ENCODE measurements at places on chromosomes 6 and 20.

DNA sequence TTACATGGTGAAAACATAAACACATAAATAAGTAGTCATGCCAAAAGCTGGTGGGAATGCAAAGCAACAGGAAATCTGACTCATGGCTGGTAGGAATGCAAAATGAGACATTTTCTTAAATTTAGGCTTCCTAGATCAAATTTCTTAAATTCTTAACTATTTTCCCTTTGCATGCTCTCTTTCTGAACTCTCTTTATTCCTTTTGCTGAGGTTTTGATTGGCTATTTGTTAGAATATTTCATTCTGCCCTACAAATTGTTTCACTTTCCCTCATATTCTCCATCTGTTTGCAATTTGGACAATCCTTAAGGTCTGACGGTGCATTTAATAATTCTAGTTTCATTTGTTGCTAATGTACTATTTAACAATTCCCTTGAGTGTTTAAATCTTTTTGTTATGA lies 437.5 kb upstream of the RGS17 start:
- no peak for DNase-seq

- no peak for DNase-seq
Measured at GRCh38 chr20:29873946-29874345, 1383.5 kb upstream of the DEFB115 start.

- no peak for DNase-seq
Measured at GRCh38 chr20:46894579-46894958, at the start of gene EYA2. TSS of gene EYA2 (plus strand) at chr20:46894843. CDS start at chr20:46990011, 95,168 bp downstream.

DNA sequence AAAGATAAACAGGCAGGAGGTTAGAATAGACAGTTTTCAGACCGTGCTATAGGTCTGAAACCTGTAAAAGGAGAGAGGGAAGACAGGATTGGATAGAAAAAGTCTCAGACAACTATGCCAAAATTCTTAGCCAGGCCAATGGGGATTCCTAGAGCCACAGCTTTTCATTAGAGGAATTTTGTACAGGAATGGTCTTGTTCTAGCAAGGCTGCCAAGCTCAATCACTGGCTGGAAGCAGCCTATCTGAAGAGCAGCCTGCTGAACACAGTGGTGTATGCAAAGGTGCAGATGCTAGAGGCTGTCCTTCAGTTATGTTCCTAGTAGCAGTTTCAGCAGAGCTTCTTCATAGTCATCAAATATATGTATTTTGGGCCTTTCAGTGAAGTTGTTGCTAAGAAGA lies 313.1 kb downstream of the GRIK2 start:
- no peak for DNase-seq

GRCh38 chr6:169162249-169162648 lies 91.4 kb downstream of the THBS2 start:
- DNase-seq: no peak

DNA sequence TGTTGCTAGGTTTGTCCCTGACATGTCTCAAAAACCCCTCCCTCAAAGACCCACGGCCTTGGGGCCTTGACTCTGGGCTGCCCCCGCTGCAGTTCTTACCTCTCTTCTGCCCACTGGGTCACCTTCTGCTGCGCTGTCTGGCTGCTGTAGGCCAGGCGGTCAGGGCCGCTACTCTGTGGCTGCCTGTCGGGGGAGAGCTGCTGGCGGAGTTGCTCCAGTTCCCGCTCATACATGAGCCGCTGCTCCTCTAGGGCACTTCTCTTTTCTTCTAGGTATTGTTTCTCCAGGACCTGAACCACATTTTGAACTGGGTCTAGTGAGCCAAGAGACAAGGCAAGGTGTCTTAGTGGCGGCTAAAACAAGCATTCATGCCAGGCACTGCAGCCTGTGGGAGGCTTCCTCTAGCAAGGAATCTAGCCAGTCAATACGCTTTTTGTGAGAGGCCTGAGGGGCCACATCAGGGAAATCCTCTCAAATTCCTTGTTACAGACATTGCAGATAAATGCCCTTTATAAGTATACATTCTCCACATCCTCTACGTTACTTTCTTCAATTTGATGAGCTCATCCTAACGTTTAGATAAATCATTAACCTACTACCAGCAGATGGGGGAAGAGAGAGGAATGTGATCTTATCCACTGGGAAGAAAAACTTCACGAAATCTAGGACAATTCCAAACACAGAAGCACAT lies 110.3 kb upstream of the NUP153 start:
- no peak for DNase-seq

DNA sequence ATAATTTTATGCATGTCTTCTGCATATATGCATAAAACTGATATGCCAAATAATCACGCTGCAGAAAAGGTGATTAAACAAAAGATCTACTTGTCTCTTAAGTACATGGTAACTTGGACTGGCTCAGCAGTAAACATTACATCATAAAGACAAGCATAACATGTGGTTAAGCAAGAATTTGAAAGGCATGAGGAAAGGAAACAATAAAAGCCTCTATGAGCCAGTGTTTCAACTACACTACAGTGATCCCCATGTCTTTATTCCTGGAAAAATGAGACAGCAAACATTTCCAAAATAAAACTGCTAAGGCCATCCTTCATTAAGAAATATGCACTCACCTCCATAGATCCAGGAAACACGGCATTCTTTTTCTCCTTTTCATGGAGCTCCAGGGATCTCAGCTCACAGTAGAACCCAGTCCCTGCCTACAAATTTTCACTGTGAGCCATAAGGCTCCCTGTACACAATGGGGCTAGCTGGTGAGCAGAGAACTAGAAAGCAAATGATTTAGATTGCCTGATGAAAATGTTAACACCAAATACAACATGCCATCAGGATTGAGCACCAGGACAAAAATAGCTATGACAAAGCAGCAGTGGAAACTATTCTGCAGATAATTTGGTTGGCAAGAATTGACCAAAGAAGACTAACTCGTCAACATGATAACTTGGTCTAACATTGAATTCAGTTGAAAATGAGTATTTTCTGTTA lies 156.1 kb downstream of the COL21A1 start:
- DNase-seq: no peak

DNA sequence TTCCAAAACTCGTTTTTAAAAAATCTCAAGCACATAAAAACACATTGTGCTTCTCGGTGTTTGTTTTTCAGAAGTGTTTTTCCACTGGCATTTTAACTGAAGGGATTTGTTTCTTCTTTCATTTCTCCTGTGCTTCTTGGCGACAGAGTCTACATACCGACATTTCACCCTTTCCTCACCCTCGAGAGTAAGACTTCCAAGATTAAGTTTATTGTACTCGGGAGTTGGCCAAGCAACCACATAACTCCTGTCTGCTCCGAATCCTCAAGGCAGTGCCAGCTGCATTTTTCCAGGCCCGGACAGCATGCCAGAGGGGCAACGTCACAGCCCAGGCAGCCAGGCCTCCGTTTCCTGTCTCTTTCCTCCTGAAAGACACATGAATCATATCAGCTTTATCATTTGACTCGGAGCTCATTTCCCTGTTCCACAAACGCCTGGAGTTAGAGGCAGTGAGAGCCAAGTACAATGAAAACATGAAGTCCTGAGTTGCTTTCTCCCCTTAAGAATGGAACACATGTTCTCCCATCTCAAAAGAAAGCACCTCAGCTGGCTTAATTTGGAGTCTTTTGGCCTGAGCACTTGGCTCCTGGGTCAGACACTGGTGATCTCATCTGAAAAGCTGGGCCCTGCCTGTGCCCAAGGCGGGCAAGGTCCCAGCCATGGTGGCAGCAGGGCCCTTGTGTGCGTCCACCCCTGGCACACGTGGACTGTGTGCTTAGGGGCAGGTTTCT lies 23.2 kb upstream of the FAM50B start:
- DNase-seq: no peak

- no peak for DNase-seq
Measured at GRCh38 chr6:151490996-151491395, 2.8 kb upstream of the CCDC170 start.

DNA sequence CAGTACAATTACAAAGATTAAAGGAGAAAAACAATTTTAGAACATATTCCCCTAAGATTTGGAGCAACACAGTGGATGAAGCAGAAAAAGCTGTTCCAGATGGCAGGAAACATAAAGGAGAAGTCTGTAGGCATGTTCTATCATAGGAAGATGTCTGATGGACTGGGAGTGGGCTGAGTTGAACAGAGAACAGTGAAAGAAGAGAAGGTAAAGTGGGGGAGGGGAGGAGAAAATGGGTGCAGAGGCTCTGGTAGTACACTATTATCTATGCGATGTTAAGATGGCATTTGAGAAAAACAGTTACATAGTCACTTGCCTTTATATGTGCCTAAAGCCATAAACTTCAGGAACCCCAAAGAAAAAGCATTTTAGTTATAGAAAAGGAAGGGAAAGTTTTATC lies 4.2 kb upstream of the PHIP start:
- no peak for DNase-seq

DNA sequence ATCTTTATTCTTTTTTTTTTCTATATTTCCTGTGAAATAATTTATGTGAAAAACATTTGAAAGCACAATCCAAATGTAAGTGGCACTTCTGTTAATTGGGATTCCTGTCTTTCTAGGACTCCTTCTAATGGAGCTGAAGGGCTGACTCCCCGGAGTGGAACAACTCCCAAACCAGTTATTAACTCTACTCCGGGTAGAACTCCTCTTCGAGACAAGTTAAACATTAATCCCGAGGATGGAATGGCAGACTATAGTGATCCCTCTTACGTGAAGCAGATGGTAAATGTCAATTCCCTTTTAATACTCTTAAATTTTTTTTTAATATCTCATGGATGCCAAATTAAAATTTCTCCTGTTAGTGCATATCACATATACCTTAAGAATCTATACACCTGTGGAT lies 35.0 kb downstream of the CDC5L start:
- DNase-seq: no peak

DNA sequence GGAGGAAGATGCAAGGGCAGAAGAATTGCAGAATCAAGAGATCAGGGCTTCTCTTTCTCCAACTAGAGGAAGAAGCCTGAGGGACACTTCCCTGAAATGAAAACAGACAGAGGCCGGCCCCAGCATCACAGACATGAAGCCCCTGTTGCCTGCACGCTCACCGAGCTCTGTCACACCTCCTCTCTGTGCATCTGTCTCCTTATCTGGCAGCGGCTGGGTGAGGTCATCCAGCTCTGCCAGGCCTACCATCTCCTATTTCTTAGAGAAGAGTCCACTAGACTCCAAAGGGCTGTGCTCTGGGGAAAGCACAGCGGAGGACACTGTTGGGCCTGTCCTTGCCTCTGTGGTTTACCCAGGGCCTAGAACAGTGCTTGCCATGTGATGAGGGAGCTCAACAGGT lies 71.9 kb upstream of the MLN start:
- DNase-seq: no peak

GRCh38 chr6:36241728-36242127 lies 28.1 kb upstream of the PNPLA1 start:
- no peak for DNase-seq

GRCh38 chr20:59994697-59995122 lies 36.5 kb downstream of the CDH26 start:
- DNase-seq: no peak

GRCh38 chr6:14883921-14884320 lies 361.9 kb upstream of the JARID2 start:
- no peak for DNase-seq

- DNase-seq: no peak
Measured at GRCh38 chr20:16020971-16021370, 552.3 kb downstream of the KIF16B start.

- no peak for DNase-seq
Measured at GRCh38 chr6:6823568-6824224, 235.2 kb downstream of the LY86 start.

DNA sequence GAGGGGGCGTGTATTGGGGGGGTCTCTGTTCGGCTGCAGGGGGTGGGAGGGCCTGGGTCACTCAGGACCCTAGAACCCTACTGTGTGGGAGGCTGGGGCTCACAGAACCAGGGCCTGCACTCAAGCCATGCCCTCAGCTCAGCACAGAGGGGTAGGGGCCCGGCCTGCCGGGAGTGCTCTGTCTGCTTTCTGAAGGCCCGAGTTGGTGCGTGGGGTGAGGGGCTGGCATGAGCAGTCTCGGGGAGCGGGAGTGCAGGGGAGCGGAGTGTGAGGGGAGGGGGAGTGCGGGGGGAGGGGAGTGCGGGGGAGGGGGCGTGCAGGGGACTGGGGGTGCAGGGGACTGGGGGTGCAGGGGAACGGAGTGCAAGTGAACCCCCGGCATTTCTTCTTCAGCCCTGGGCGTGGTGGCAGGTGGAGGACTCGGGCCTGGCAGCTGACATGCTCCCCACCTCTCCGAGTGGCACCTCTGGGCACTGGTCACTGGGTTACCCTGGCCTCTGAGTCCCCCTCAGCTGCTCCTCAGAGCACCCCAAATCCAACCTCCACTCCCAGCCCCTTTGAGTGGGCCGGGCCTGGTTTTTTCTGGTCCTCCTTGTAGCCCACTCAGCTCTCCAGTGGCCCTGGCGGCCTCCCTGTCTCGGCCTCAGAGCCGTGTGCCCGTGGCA lies 1.0 kb downstream of the COL20A1 start:
- no peak for DNase-seq

- no peak for DNase-seq
Measured at GRCh38 chr6:101236709-101237108, 156.8 kb upstream of the GRIK2 start.

DNA sequence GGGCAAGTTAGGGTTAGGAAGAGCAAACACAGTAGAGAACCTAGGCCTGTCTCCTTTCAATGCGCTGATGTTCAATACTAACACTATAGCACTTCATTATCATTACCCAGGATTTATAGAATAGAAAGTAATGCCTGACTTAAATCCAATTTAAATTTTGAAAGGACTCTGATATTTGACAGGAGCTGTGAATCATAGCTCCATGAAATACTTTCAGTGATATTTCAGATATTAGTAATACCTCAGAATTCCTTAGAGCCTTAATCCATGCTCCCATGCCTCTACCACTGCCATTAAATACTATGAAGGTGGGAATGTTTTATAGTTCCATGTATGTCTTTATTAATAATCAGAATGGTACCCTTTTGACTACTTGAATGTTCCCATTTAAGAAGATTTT lies 530.2 kb downstream of the BCKDHB start:
- no peak for DNase-seq

DNA sequence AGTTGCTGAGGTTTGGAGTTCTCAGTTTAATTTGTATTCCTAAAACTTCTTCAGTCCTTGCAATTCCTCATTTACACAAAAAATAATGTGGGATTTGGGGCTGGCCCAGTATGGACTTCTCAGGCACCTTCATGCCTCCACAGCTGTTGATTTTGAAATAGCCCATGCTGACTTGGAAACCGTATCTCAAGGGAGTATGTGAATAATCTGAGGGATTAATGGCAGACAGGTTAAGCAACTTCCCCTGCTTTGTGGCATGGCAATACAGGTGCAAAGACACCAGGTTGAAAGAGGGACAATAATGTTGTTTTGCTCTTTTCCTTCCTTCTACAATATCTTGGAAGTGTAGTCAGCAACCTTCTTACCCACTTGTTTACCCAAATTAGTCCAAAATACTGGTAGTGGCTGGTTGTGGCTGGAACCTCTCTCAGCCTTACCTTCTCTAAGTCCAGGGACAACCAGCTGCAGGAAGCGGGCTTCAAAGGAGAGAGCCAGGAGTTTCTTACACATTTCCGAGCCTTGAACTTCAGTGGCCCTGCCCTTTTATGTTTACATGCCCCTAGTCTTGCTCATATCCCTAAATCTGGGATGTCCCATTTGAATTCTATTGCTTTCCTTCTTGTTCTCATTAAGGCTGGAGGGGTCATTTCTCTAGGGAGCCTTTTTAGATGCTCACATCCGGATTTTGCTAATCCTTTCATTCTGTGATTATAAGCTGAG lies 44.1 kb upstream of the ADGRF1 start:
- no peak for DNase-seq

GRCh38 chr6:158938811-158939254 lies 61.2 kb downstream of the RSPH3 start:
- no peak for DNase-seq

GRCh38 chr20:43776691-43777090 lies 49.9 kb upstream of the GTSF1L start:
- DNase-seq: no peak

- no peak for DNase-seq
Measured at GRCh38 chr20:62362590-62362940, 4.5 kb downstream of the LAMA5 start.

- DNase-seq: no peak
Measured at GRCh38 chr6:16544521-16544920, 216.7 kb downstream of the ATXN1 start.

Data from stimulated activated CD8-positive, alpha-beta memory T cell treated with anti-CD3 and anti-CD28 coated beads, Interleukin-7, amount 100 ng/mL, for 1 hour (primary cell).